ENCODE measurements at places on chromosomes 2 and 18.

GRCh38 chr2:199070322-199070949, 387.3 kb downstream of the SATB2 start:
- DNase-seq = no peak

DNA sequence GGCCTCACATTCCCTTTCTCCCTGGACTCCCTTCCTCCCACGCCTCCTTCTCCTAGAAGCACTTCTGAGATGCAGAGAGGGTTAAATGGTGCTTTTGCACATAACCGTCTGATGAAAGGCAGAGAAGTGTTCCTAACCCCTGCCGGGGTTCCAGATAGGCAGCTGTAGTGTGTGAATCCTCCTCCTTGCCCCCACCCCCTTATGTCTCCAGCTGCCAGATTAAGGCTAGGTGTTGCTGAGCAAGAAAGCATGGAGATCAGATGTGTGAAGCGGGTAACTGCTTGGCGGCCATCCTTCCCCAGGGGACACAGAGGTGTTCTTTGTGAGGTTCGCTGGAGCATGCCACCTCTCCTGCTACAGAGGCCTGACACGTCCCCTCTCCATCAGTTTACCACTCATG, 88.3 kb downstream of the NRP2 start:
- DNase-seq = no peak

DNA sequence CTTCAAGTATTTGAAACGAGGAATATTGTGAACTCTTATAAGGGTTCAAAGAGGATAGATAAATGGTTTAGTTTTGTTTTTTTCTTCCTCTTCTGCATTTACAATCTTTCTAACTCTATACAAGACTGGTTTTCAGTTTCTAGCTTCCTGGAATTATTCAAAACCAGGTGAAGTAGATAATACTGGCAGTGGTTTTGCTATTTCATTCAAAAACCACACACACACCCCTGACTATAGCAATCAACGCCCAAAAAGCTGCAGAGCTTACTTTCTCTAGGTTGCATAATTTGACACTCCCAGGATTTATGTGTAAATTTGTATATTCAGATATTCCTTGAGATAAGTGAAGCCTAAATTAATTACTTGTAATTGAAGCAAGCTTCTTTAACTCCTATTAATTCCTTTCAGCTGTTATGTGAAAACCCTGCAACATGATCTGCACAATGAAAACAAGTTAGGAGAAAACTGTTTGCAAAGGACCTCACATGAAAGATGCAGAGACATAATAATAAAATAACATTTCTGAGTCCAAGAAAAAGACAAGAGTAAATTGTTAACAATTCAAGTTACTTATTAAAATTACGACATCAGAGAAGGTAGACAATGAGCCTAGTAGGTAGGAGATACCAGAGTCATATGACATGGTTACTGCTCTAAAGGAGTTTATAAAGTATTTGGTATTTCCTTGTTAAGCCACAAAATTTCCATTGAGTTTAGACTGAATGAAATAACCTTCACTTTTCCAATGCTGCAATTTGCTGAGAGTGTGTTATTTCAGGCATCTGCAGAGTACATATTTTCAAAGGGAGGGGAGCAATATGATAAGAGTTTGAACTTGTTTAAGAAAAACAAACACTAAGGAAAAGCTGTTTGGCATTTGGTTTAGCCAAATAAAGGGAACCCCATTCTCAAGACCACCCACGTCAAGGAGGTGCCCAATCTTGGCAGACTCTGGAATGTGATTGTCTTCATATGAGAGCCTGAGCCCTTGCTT, 1.6 kb upstream of the NFE2L2 start:
- peak; percentile 80 for DNase-seq

DNA sequence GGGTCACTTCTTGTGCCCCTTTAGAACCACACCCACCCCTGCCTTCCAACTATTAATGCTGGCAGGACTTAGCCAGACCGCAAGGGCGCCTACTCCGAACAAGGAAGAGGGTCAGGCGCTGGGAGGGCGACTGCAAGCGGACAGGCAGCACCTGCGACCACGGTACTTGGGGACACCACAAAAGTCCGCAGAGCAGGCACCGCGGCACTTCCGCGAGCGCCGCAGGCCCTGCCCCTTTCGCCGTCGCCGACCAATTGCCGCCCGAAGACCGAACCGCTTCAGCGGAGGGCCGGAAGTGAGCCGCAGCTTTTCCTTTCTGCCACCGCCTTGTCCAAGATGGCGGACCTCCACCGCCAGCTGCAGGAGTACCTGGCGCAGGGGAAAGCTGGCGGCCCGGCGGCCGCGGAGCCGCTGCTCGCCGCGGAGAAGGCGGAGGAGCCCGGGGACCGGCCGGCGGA, at the start of gene SFT2D3:
Gene SFT2D3 (plus strand): TSS at position 305 of the 458 bp plus-strand sequence. CDS start 32 bp downstream, at position 337.
- DNase-seq = peak; percentile 96

GRCh38 chr18:25351777-25352628, at the start of gene ZNF521:
Gene ZNF521 (minus strand): TSS chr18:25352166. CDS start chr18:25350946, 1,220 bp downstream.
- peak; percentile 96 for DNase-seq

GRCh38 chr18:2083691-2084090, 487.6 kb downstream of the METTL4 start:
- DNase-seq = no peak

GRCh38 chr2:238989484-238989883, 141.6 kb downstream of the TWIST2 start:
- no peak for DNase-seq

DNA sequence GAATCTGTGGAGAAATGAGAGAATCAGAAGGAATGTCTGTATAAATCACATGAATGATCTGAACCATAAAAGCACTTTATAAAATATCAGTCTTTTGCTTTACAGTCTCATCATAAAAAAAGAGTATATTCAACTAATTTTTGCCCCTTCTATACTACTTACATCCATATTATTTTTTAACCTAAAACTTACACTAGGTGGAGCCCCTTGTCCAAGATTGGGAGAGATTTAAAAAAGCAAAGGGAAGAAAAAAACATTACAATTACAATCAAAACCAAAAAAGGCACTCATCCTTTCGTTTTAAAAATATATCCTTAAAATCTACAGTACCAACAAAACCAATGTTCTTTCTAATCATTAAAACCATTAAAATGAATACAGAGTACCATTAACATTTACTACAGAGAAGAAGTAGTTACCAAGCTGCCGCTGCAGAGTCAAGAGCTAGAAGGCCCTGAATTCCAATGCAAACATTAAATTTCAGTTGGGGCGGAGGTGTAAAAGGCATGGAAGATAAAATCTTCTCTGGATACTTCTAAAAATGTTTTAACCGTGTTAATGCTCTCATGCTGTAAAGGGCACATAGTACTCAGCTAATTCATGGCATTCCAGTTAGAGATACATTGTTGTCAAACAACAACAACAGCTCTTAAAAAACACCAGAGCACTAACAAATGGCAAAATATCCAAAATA, 56.7 kb upstream of the EPB41L3 start:
- peak; percentile 64 for DNase-seq

DNA sequence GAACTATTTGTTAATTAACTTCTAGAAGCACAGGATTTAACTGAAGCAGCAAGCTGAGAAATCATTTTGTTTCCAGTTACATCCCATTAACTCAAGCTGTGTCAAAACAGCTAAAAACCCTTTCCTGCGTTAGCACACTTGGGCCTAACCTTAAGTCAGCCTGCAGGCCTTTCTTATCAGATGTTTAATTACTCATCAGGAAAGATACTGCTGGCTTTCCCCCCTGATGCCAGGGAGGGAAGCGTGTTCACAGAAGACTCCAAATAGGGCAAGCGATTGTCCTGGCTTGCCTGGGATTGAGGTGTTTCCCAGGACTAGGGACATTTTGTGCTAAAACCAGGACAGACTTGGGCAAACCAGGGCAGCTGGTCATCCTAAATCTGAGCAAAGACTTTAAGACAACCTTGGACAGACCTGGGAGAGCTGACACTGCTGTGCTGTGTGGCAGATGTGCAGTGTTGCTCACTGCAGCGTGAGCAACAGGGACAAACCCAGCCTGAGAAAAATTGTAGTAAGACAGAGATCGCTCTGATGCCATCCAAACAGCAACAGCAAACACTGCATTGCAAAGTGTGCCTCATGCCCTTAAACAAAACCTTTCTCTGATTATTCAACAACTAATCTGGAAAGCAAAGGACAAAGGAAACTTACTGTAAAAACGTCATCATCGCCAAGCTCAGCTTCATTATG, 100.9 kb downstream of the SPRED2 start:
- no peak for DNase-seq

DNA sequence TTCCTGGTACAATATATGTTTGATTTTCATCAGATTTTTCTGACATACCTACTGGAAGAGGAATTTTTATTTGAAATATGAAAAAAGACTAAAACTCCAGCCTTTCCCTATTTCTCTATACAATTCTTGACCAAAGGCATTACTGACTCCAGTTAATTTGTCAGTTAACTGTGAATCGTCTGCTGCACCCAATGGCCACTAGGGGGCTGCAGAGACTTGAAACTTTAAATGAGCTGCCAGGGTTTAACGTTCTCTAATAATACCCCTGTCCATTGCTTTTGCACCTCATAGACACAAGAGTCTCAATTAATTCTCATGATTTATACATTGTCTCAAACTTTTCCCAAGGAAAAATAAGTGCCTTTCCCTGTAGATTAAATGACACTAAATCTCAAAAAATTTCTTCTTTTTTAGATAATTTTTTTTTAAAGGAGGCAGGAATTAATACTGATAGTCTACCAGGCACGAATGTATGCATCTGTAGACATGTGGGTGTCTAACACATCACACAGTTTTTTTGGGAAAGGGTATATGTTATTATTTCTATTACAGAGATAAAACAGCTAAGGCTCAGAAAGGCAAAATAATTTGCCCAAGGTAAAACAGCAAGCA, 1.8 kb upstream of the ALK start:
- peak; percentile 87 for DNase-seq

GRCh38 chr18:70428439-70428838, 139.6 kb downstream of the SOCS6 start:
- DNase-seq = no peak

GRCh38 chr18:58213440-58213839, 169.4 kb downstream of the NEDD4L start:
- DNase-seq = peak; percentile 76

DNA sequence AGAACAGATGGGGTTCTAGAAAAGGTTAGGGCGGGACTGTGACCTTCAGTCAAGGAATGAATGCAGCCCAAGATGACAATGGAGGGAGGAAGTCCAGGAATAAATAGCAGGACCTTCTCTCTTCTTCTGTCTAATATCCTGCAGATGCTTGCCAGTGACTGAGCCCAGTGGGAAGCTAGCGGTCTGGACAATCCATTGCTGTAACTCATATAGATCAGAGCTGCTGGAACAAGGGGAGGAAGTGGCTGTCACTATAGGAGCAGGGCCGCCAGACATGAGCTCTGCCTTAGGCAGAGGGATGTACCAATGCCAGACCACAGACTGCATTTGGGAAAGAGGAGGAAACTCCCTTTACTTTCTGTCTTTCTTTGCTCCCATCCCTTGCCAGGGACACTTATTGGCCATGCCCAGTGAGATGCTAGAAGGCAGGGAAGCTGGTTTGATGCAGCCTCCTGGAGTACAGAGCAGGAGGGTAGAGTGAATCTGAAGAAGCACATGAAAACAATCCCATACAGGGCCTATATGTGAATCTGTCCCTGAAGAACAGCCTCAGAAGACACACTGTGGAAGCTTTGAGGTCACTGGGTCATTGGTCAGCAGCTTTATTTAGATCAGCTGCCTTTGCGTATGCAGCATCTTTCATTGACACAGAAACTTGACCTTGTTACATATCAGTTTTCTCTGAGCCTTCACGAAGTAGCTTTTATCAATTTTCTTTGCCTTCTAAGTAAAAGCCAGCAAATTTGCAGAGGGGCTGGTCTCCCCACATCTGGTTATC, 65.4 kb downstream of the CCDC85A start:
- peak; percentile 16 for DNase-seq

GRCh38 chr2:136013955-136014354, 28.5 kb upstream of the DARS1 start:
- DNase-seq = no peak

- no peak for DNase-seq
Measured at GRCh38 chr2:219129589-219129988, 31.0 kb downstream of the NHEJ1 start.

DNA sequence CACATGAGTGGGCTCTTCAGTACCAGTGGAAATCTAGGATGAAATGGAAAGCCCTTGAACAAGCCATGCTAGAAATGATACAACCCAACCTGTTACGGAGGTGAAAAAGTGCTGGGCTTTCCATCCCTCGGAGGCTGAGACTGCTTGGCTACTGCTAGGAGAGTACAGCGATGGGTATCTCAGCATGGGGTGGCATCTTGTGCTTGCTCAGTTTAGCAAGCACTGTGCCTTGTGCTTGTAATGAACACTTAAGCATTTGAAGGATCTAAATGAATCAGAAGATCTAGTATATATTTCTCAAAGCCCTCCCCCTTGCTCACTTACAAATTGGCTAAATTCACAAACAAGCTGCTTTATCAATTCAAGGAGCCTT, 44.3 kb upstream of the EHBP1 start:
- DNase-seq = no peak

DNA sequence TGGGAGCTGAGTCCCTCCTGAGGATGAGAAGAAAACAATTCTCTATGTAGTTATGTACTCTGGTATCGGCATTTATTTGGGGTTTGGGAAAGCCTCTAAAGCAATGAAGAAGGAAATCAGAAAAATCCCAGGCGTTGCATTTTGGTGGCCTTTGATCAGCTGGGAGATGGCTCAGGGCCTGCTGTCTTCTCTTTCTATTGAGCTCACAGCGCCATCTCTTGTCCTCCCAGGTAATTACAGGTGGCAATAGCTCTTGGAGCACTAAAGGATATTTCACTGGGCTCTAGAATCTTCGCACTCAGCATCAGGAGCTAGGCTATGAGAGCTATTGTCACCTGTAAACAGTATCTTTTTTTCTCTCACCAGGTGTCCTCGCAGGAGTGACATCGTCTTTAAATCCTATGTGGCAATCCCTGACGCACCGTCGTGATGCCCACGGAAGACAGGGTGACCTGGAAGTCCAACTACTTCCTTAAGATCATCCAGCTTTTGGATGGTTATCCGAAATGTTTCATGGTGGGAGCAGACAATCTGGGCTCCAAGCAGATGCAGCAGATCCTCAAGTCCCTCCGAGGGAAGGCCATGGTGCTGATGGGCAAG, 76.1 kb upstream of the PMAIP1 start:
- DNase-seq = peak; percentile 94

- no peak for DNase-seq
Measured at GRCh38 chr2:27902098-27902497, 11.6 kb downstream of the BABAM2 start.

DNA sequence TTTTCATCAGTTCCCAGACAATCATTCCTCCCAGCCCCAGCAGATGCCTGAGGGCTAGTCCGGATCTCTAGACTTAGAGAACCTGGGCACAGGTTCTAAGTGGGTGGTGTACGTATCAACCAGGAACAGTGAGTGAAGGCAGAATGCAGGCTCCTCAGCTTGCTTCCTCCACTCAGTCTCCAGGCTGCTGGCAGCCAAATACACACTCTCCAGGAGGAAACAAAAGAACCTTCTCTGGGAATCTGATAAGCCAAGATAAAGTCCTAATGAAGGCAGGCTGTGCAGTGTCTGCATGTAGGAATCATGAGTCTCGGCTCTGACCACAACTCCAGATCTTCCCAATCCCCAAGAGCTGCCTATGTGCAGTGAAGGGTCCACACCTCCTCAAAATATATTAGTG, 245.7 kb downstream of the SP3 start:
- DNase-seq = no peak

GRCh38 chr2:234712421-234712935, 215.6 kb upstream of the ARL4C start:
- DNase-seq = no peak

Measured in adipocyte (in vitro differentiated cells).